ENCODE measurements at places on chromosomes 4 and X.

DNA sequence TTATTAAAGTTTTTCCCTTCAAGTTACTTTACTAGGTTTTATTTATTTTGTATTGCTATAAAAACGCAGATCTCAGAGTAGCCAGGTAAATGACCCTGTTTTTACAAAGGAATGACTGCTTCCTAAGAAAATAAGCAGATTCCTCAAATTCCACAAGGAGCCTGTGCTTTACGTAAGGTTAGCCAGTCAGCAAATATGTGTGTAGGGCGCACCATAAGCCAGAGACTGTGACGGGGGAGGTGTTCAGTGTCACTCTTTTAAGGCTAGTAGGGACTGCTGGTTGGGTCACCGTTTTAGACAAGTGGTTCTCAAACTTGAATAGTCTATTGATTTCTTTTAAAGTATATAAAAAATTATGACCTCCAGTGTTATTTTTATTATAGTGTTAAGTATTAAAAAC, 119.9 kb downstream of the ANK2 start:
- no peak for DNase-seq

DNA sequence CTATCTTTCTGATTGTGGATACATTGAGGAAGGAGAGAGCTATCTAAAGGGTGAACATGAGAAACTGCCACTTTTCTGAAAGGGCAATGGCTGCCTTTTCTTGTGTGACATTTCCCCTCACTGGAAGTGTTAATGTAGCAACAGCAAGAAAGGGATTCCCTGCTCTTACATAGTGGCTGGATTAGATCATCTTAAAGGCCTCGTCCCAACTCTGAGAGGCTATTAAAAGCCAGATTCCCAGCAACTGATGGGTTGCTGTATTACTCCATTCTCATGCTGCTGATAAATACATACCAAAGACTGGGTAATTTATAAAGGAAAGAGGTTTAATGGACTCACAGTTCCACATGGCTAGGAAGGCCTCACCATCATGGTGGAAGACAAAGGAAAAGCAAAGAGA, 33.7 kb upstream of the ADH7 start:
- DNase-seq, result no peak

DNA sequence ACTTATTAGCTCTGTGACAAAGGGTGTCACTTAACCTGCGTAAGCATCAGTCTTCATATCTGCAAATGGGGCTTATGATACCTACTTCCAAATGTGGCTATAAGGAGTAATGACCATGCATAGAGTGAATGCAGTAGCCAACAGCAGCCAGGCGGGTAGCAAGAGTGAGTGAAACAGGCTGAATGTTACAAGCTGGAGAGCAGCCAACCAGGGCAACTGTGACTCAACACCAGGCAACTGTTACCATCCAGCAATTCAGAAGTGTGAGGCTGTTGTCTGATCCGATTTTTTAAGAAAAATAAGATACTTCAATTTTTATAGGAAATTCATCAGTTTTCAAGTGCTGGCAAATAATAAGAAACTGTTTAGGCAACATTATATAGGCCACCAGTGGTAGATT, 270.2 kb upstream of the TAPT1 start:
- DNase-seq, result no peak

DNA sequence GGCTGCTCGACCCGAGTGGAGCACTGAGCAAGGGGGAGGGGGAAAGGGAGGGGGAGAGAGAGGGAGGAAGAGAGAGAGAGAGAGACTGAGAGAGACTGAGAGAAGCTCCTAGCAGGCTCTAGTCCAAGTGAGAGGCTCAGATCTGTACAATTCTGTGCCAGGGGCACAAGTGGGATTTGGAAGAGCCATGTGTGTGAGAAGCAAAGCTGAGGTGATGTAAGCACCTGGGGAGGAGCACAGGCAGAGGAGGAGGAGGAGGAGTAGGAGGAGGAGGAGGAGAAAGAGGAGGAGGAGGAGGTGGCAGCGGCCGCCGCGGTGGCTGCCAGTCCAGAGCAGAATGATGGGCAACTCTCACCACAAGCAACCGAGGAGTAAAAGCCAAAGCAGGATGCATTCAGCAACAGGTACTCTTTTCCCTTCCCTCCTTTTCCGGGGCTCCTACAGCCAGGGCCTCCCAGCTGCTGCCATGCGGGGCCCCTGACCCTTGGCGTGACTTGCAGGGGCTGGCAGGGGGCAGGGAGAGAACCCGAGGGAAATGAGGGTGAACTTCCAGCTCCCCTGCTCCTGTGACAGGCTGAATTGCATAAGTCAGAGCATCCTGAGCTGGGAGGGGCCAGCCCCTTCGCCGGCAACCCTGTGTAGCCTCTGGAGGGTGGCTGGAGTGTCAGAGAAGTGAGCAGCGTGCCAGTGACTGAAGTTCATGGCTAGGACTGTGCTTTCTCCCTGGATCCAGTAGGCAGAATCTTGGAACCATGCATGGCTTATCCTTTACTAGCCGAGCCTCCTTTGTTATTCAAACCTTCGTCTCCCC, 62.2 kb downstream of the RTL5 start:
- DNase-seq, result no peak

DNA sequence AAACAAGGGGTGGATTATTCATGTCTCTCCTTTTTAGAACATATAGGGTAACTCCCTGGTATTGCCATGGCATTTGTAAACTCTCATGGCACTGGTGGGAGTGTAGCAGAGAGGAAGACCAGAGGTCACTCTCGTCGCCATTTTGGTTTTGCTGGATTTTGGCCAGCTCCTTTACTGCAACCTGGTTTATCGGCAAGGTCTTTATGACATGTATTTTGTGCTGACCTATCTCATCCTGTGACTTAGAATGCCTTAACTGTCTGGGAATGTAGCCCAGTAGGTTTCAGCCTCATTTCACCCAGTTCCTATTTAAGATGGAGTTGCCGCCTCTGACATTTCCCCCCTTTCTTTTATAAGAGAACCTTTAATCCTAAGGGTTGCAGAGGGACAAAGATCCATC, 45.8 kb downstream of the MGST2 start:
- DNase-seq, result no peak

DNA sequence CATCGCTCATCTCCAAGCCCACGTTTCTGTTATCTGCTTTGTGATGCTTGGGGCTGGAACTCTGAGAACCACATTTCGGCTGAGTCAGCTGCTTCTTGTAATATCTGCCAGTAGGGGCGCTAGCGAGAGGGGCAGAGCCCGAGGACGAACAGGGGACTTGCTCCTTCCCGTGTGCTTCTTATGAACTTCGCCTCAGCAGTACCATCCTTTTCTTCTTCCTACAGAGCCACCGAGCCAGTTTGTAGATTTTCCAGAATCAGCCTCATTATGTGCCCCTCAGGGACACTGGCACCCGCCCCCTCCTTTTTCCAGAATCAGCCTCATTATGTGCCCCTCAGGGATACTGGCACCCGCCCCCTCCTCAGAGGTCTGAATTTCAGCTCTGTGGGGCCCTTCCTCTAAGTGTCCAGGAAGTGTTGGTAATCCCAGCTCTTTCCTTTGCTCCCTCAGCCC, 441.7 kb upstream of the RASGEF1B start:
- DNase-seq, result peak; percentile 54

DNA sequence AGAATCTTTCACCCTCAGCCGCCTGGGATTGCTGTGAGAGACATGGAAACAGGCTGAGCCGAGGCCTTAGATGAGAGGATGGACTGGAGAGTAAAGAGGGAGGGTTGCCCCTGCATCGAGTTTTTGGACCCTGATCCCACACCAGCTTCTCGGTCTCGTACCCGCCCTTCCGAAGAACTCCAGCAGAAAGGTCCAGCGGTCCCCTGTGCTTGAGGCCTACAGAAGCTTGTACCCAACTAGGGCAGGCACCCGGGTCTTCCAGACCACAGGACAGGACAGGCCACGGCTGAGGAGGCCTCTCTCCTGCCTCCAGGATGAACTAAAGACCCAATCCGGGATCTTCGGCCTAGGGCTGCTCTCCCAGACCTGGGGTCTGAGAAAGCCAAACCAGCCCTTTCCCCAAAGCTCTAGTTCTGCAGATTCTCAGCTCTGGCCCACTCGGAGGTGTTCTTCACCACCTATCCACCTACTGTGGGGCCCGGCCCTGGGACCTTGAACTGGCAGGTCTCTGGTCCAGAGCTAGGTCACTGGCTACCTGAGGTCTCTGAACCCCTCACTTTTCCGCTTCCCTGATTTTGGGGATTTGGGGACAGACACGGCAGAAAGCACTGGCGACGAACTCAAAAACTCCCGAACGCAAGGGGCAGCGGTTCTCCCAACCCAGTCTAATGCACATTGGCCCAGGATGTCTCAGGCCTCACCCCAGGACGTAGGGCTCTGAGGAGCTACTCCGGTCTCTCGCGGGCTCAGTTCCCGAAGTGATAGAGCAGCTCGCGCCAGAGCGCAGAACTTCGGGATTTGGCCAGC, 1.1 kb downstream of the NKX3-2 start:
- DNase-seq, result no peak

DNA sequence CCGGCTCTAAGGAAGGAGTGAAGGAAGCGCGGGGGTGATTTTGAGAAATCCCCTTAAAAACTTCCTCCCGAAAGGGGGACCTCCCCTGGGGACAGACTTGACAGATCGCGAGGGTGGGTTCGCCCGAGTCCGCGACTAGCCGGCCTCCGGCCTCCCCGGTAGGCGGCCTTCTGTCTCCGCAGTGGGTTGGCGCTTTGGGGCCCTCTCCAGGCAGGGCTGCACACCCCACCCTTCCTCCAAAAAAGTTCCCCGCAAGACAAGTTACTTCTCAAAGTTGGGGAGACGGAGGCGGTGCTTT, 24.8 kb downstream of the HOPX start:
- DNase-seq, result no peak

GRCh38 chr4:161254375-161254774, 909.4 kb downstream of the FSTL5 start:
- no peak for DNase-seq

DNA sequence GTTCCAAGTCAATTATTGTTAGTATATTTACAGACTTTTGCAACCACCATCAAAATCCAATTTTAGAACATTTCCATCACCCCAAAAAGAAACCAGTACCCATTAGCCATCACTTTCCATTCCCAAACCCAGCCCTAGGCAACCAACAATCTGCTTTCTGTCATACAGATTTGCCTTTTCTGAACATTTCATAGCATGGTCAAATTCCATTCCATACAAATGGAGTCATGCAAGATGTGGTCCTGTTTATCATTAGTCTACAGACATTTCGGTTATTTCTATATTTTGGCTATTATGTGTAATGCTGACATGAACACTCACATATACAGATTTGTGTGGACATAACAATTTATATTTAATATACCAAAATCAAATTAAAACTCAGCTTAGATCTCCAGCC, 508.7 kb downstream of the ZNF674 start:
- DNase-seq, result no peak

- no peak for DNase-seq
Measured at GRCh38 chr4:61254406-61254805, 54.3 kb downstream of the ADGRL3 start.

- DNase-seq, result no peak
Measured at GRCh38 chr4:107972605-107973004, 17.1 kb upstream of the HADH start.

DNA sequence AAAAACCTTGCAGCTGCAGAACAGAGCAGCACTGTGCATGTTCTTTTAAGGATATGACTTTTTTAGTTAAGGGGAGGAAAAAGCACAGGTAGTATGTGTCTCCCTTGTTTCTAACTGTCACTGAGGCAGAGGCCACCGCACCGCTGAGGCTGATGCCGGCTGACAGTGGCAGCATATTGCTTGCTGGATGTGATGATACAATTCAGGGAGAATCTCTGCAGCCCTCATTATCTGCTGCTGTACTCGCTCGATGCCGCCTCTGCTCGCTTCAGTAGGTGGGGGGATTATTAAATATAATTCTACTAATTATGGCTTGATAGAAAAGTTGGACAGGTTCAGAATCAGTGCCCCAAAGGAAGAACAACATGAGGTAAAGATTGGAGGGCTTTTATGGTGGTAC, 378.8 kb upstream of the NOCT start:
- no peak for DNase-seq

GRCh38 chr4:151721466-151721865, 39.3 kb downstream of the GATB start:
- DNase-seq, result no peak

- DNase-seq, result no peak
Measured at GRCh38 chrX:16822723-16823122, 36.5 kb downstream of the TXLNG start.

All from SW480 (cell line).